OCI-M1 (cell line): ENCODE measurements at places on chromosomes 1 and 21.
A peak's percentile ranks its signal among the peaks of the same experiment; 100 is the strongest.

GRCh38 chr1:54229281-54229891 is 29.4 kb downstream of the MRPL37 start:
- DNase-seq, result peak; percentile 83

- no peak for DNase-seq
These were observed 624.4 kb upstream of the PLXNA2 start for GRCh38 chr1:208868554-208868953.

DNA sequence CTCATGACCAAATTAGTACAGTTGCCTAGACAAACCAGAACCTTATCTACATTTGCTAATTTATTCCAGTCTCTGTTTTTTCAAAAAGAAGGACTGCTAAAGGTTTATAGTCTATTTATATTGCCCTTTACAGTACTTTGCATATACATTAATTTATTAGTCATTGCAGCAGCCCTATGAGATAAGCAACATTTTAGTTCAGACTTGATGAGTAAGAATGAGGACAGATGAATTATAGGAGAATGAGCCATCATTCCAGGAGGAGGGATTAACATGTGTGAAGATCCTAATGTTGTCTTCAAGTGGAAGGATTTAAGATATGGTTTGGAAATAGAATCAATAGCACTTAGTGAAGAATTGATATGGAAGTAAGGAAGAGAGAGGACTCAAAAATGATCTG is 152.4 kb downstream of the KCTD3 start:
- no peak for DNase-seq

GRCh38 chr1:172149346-172149745 is 271.1 kb upstream of the C1orf105 start:
- DNase-seq, result no peak
